Inflammatory macrophage treated with lipopolysaccharide for 4 hours (primary cell): ENCODE measurements at places on chromosomes 16 and 17.
A peak's percentile ranks its signal among the peaks of the same experiment; 100 is the strongest.

GRCh38 chr16:24145927-24146326 is 110.2 kb upstream of the CACNG3 start:
- no peak for DNase-seq

DNA sequence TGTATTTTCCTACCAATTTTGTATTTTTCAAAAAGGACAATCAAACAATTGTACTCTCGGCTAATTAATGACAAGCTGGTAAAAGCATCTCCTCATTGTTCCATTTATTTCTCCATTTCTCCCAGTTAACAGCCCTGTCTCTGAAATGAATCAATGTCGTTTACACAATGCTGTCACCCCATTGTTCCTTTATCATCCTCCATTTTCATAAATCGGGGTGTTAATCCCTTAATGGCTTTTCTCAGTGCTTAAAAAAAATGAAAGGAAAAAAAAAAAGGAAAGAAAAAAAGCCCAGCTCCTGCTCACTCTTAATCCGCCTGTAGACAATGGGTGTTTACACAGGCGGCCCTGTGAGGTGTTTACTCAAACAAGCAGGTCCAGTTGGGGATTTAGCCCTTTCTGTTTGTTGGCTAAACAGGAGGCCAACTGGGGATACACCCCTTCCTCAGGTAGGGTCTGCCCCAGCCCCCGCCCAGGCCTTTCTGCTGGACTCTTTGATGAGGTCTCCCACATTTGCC is 86.8 kb upstream of the SALL1 start:
- DNase-seq = no peak

DNA sequence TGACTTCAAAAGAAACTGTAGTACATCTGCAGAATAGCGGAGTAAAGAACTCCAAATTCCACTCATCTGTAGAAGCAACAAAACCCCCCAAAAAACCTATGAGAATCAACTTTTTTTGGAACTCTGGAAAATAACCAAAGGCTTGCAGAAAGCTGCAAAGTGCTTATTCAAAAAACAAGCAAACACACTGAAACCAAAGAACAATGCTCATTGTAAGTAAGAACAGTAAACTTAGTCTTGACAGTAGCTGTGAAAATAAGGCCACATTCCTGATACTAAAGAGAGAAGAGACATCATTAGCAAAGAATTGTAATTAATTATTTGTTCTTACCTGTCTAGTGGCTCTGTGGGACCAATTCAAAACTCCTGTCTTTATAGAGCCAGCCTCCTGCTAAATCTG is 534.3 kb upstream of the C16orf82 start:
- no peak for DNase-seq

DNA sequence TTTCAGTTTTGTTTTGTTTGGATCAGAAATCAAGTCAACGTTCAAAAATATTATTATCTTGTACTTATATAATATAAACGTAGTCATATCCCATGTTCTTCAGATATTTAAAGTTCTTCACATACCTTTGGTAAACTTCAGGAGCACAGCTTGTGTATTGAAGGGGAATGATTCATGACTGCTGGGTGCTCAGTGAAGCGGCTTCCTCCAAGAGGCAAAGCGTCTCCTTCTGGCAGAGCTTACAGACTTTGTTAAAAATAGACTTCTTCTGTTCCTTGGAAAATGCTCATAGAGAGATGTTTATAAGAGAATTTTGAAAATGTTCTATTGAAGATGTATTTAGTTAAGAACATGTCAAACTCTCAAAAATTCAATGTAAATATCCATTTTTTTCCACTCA is 155.6 kb upstream of the CNTNAP4 start:
- DNase-seq = no peak

- DNase-seq = no peak
Observed at GRCh38 chr17:82097919-82098168, 192 bp downstream of the FASN start.

- no peak for DNase-seq
Observed at GRCh38 chr16:21033264-21033663, 117.4 kb downstream of the DNAH3 start.

DNA sequence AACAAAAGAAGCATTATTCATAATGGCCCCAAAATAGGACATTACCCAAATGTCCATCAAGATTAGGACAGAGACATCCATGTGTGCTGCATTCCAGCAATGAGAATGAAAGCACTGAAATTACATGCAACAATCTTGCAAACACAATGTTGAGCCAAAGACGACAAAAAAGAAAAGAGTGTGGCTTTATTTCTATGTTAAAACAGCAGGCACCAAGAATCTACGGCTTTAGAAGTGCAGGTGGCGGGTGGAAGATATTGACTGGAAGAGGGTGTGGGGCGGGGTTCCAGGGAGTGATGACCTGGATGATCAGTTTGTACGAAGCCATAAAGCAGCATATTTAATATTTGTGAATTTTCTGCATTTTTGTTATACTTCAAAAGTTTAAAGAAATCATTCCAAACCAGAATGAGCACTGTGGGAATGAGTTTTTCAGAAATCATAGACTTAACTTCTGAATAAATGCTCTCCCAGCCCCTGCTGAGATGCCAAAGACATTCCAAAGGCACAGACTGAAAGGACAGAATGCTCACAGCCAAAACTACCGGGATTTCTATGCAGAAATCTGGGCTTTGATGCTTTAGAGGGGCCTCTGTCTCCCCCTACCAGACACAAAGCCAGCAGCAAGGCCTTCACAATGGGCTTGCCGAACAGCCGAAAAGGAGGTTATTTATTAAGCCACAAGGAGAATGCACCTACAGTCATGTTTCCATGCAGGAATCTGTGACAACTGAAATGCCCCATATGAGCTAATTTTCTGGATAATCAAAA is 361.6 kb downstream of the GRIN2A start:
- no peak for DNase-seq

- DNase-seq = no peak
Observed at GRCh38 chr17:74362810-74363498, 1.3 kb upstream of the BTBD17 start.

GRCh38 chr17:28552176-28552999 is at the start of gene UNC119:
Gene UNC119 (minus strand): TSS chr17:28552624. CDS start chr17:28552557, 67 bp downstream.
- DNase-seq = peak; percentile 83

DNA sequence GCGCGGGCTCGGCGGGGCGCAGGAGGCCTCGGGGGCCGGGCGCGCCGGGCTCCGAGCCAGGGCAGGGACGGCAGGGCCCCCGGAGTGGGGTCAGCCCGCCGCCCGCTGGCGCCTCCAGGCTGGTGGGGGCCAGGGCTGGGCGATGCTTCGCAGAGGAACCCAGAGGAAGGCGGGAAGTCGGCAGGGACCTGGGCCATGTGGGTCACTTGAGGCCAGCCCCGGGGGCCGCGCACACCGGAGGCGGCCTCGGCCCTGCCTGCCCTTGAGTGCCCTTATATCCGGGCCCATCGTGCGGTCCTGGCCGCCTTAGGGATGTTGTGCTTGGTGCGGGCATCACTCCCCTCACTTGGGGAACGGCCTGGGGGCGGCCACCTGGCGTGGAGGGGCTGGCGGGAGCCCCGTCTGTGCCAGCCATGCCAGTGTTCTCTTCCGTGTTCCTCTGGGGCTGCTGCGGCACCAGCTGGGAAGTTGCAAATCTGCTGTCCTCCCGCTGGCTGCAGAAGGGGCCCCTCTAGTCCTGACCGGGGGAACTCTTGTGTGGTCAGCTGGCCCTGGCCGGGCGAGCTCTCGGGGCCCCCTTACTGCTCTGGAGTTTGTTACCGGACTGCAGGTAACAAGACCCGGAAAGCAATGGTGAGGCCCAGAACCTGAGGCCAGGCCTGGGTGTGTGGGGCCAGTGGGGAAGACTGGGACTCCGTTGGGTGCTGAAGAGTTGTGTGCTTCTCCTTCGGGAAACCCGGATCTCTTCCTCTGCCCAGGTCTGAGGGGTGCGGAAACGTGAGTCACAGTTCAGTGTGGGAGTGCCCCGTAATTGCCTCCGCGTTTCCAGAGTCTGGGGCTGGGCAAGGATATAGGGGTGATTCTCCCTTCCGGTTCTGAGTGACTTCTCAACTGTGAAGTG is 849 bp downstream of the CAPN15 start:
- peak; percentile 60 for DNase-seq

- DNase-seq = no peak
Observed at GRCh38 chr17:31753011-31753410, 106.0 kb downstream of the COPRS start.

- peak; percentile 58 for DNase-seq
Observed at GRCh38 chr16:80803339-80804055, 901 bp downstream of the CDYL2 start.

- no peak for DNase-seq
Observed at GRCh38 chr17:65472666-65473309, 88.7 kb downstream of the AXIN2 start.

DNA sequence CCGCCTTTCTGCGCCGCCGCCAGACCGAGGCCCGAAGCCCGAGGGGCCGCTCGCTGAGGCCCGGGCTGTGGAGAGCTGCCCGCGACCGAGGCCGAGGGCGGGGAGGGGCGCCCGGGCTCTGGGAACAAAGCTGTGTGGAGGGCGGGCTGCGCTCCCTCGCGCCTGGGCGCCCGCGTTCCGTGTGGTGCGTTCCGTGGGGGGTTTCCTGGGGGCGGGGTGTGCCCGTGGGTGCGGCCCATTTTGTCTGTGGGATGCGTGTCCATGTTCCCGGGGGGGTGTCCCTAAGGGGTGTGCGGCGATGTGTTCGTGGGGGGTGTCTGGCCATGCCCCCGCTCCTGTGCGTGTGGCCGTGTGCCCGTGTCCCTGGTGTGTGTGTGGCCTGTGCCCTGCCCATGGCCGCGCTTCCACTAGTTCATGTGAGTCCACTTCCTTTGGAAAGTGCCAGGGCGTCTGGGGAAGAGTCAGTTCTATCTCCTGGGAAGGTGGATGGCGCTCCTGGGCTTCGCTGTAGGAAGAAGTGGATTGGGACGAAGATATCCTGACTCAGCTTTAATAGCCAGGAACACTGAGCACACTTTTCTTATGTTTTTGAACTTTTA is 520 bp downstream of the JPT2 start:
- peak; percentile 7 for DNase-seq

DNA sequence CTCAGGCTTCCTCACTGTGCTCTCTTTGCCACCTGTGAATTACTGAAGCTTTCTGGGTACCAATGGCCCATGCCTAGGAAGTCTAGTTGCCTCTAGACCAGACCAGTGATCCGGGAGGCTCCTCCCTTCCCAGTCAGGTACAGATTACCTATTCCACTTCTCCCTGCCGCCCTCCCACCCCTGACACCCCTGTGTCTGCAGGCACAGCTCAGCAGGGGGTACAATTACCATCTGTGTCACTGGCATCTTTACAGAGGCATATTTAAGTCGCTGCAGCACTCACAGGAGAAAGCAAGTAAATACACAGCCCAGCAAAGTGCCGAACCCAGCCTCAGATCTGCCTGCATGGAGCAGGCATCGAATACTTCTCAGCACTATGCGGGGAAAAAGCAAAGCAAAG is 5.3 kb upstream of the WSCD1 start:
- no peak for DNase-seq

DNA sequence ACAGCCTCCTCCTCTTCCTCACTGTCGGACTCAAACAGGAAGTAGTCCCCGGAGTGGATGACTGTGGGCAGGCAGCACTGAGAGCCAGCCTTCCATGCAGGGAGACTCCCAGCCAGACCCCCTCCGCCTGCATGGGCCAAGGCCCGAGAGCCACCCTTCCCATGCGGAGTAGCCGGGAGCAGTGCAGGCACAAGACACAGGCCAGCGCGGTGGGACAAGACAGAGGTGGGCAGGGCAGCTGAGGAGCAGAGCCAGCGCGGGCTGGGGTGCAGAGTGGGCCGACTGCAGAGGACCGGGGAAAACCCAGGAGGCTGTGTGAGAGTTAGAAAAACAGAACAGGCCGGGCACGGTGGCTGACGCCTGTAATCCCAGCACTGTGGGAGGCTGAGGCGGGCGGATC is 17.6 kb downstream of the CTU2 start:
- no peak for DNase-seq

DNA sequence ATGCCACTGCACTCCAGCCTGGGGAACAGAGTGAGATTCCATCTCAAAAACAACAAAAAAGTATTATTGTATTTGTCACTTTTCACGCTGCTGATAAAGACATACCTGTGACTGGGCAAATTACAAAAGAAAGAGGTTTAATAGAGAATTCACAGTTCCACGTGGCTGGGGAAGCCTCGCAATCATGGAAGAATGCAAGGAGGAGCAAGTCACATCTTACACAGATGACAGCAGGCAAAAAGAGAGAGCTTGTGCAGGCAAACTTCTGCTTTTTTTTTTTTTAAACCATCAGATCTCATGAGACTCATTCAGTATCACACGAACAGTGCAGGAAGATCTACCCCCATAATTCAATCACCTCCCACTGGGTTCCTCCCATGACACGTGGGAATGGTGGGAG is 41.5 kb upstream of the ETV4 start:
- DNase-seq = peak; percentile 22

GRCh38 chr16:82451449-82451848 is 175.3 kb upstream of the CDH13 start:
- no peak for DNase-seq

DNA sequence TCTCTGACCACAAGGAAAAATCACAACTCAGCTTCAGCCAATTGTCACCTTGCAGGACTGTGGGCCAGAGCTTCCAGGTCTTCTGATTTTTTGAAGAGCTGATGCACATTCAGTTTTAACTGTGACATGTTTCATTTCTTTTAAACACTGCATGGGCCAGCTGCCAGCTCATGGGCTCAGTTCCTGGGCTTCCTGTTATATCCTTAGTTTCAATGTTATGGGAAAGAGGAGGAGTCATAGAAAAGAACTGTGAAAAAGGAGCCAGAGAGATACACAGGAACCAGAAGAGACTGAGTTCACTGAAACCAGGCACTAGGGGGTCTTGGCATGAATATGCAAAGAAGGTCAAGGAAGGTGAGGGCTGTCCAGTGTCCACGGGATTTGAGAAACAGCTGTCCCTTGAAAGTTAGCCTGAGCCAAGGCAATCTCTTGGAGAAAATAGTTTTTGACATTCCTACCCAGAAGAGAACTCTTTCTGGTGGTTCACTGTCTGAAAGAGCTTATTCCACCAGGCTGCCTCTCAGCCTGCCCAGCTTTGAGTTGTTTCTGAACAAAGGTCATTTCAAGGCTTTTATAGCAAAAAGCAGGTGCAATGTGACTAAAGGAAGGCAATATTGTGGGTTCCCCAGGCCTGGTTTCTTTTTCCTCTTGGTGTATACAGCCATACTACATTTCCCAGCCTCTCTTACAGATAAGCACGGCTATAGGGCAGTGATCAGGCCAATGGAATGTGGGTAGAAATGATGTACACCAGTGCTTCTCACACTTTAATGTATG is 10.5 kb downstream of the PDILT start:
- no peak for DNase-seq

GRCh38 chr16:20660325-20660724 is 37.2 kb downstream of the ACSM1 start:
- no peak for DNase-seq

DNA sequence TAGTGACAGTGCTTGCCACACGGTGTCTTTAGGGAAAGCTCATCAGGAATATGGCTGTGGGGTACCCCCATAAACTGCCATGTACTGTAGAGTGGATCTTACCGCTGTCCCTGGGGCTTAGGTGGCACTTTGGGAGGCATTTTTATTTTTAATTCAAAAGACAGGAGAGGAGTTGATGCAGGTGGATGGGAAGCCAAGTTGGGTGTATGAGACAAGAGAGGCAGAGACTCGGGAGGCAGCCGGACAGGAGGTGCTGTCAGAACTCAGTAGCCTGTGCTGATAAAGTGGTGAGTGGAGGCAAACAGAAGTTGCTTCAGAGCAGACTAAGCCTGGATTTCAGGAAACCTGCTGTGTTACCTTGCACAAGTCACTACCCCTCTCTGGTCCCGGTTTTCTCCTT is 185.9 kb downstream of the TMEM132E start:
- no peak for DNase-seq

- DNase-seq = no peak
Observed at GRCh38 chr16:15988268-15989013, 39.0 kb downstream of the ABCC1 start.
